ENCODE measurements at places on chromosomes 6 and 20.
A peak's percentile ranks its signal among the peaks of the same experiment; 100 is the strongest.

DNA sequence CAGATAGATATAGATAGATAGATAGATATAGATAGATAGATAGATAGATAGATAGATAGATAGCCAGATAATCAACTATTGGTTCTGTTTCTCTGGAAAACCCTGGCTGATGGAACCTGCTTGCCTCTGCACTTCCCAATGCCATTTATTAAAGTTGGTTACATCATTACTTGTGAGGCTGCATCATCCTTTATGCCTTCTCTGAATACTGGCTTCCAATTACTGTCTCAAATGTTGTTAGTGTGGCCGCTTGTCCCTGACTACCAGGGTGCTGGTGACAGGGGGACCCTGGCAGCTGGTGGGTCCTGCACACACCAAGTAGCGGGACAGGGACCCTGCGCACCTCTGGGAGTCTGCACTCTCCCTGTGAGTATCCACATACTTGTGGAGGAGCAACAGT lies 3.9 kb upstream of the SLPI start:
- DNase-seq, result no peak

DNA sequence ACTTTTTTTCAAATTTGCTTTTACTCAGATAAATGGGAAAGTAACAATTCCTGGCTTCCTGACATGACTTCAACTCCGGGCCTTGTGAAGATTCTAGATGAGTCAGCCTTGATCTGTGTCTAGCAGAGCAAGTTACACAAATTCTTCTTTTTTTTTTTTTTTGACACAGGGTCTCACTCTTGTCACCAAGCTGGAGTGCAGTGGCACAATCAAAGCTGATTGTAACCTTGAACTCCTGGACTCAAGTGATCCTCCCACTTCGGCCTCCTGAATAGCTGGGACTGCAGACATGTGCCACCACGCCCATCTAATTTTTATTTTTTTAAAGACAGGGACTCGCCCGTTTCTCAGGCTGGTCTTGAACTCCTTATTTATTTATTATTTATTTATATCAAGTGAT lies 7.3 kb upstream of the ARHGAP18 start:
- no peak for DNase-seq

DNA sequence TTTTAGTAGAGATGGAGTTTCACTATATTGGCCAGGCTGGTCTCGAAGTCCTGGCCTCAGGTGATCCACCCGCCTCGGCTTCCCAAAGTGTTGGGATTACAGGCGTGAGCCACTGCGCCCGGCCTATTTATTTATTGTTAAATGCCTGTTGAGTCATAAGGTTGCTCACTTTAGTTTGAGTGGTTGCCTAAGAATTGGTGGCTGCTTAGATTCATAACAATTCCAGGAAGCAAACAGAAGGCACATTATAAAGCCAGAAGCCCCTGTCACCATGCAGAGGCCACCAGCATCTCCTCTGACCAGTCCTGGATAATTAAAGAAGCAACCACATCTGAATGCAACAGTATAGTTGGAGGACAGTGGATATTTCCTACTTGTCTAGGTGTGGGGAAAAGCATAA lies 24.0 kb upstream of the ARMH2 start:
- no peak for DNase-seq

DNA sequence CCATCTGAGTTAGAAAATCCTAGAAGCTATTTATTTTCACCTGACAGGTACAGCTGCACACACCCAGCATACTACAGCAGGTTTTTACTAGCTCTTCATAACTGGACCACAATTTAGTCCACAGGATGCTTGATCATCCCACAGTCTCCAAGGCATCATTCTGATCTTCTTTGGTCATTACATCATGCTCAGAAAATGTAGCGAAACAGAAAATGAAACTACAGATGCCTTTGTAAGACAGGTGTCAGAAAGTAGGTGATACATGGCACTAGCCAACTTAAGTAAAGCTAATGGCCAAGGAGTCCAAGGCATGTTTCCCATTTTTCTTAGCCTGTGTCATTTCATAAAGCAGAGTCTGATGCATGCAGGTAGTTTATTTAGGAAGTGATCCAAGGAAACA lies 102.3 kb downstream of the HTR1B start:
- no peak for DNase-seq

- DNase-seq, result peak; percentile 46
Observed at GRCh38 chr6:28953585-28954258, 29.9 kb upstream of the TRIM27 start.

DNA sequence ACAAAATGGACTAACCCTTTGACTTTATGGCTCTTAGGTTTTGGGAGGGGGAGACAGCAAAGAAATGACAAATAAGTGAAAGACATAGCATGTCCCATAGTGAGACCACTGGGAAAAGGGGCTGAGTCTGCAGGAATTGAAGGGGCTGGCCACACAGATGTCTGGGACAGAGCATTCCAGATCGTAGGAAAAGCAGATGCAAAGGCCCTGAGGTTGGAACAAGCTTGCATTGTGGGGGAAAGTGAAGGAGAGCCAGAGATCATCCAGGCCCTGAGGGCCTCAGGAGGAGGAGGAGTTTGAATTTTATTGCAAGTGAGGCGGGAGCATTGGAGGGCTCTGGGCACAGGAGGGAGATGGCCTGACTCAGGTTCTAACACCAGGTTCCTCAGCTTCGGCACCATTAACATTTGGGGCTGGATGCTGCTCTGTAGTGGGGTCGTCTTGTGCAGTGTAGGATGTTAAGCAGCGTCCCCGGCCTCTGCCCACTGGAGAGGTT lies 97.5 kb downstream of the CEBPB start:
- no peak for DNase-seq

DNA sequence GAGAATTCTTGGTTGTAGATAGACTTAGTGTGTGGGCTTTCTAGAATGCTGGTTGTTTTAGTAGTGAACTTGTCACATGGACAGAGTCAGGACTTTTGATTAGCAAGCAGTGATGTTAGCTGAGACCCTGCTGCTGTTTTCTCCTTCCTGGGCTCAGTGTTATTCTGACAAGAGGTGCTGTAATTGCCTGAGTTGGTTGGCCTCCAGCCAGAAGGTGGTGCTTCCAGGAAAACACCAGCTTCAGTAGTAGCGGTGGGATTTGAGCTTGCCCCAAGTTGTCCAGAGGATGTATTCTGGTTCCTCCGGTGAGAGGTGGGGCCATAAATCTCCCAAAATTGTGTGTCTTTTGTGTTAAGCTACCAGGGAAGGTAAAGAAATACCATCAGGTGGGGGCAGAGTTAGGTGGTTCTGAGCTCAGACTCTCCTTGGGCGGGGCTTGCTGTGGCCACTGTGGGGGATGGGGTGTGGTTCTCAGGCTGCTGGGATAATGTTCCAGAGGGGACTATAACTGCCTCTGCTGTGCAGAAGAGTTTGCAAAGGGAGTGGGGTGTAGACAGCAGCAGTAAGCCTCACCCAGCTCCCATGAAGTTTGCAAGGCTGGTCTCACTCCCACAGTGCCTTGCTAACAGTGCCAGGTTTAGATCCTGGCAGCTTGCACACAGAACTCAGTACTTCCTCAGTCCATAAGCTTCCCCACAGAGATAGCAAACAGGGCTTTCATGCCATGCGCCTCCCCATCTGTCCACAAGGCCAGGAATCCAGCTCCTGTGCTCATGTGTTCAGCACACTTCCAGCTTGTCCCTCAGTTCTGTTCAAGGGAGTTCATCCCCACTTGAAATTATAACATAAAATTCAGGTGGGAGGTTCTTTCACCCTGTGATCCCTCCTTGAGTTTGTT lies 278.4 kb upstream of the PTCHD4 start:
- DNase-seq, result no peak

- DNase-seq, result no peak
Observed at GRCh38 chr6:17469006-17469832, 75.8 kb downstream of the CAP2 start.

- no peak for DNase-seq
Observed at GRCh38 chr6:8739454-8739853, 304.1 kb upstream of the SLC35B3 start.

DNA sequence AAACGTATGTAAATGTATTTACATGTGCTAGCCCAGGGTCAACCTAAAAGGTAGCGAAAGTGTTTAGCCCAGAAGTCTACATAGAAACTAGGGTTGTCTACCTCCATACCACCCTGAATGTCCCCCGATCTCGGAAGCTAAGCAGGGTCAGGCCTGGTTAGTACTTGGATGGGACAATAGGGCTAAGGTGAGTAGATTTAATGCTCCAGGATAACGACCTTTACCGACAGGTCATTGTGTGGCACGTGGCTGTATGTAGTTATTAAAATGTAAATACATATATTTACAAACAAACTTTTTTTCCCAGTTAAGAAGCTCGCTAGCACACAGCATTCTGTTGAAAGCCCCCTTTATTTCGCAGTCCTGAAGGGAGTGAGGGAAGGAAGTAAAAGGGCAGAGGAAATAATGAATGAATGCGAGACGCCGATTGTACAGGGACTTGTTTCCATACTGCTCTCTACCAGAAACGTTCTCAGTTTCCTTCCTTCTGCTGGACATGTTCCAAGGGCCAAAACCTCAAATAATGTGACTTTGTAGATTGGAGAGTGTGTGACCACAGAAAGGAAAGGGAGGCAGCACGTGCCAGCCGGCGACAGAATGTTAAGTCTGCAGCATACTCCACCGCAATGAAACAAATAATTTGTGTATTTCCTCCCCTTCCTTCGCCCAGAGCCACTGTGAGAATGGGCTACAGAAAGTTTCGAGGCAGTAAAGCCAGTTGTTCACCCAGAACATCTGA lies 612 bp downstream of the ADAT2 start:
- peak; percentile 19 for DNase-seq

DNA sequence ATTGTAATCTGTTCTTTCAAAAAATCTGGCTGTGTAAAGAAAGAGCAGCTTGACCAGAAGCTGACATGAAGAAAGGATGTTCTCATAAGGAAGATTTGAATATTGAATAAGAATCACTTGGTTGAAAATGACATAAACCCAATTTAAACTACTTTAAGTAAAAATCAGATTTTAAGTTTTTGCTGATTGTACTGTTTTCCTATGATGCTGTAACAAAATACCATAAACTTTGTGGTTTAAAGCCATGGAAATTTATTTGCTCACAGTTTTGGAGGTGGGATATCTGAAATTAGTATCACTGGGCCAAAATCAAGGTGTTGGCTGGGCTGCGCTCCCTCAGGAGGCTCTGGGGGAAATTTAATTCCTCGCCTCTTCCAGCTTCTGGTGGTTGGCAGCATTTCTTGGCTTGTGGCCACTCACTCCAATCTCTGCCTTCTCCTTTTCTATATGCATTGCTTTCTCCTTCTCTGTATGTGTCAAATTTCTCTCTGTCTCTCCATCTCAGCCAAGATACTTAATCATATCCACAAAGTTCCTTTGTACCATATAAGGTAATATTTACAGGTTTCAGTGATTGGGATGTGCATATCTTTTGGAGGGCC lies 141.2 kb upstream of the ZFP64 start:
- DNase-seq, result no peak

DNA sequence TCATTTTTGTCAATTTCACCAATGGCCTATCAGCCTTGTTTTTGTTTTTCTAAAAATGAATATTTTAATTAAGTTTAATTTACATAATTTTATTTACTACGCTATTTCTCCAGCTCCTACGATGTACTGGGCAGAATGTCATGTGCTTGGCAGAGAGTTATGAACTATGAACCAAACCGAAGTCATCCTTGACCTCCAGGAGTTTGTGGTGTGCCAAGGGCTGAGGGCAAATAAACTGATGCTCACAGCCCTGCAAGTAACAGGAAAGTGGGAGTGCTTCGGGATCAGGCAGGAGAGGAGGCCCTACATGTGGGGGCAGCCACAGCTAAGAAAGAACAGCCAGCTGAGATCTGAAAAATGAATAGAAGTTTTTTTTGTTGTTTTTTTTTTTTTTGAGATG lies 38.6 kb downstream of the ZNF217 start:
- DNase-seq, result no peak

GRCh38 chr6:116476002-116476678 lies 15.0 kb downstream of the CALHM6 start:
- DNase-seq, result peak; percentile 66

- DNase-seq, result peak; percentile 39
Observed at GRCh38 chr20:48769069-48769983, 58.5 kb downstream of the PREX1 start.

GRCh38 chr6:125533710-125534397 lies 215.6 kb upstream of the HEY2 start:
- no peak for DNase-seq

GRCh38 chr6:79135973-79136470 lies 58.0 kb upstream of the PHIP start:
- DNase-seq, result no peak

DNA sequence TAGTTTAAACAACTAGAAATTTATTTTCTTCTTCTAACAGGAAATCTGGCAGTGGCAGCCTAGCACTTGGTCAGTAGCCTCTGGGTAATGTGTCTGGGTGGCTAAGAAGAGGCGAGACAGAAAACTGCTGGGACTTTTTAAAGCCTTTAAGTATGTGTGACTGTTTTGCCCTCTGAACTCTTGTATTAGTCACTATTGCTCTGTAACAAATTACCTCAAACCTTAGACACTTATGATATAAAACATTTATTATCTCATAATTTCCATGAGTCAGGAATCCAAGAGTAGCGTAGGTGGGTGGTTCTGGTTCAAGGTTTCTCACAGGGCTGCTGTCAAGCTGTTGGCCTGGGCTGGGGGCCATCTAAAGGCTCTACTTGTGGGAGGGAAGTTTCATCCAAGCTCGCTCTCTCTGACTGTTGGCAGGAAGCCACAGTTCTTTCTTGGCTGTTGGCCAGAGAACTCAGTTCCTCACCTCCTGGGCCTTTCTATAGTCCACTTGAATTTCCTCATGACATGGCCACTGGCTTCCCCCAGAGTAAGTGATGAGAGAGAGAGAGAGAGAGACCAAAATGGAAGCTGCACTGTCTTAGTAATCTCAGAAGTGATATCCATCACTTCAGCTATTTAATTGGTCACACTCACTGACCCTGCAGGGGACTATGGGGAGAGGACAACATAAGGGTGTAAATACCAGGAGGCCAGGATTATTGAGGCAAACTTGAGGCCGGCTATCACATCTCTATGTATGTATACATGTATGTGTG lies 17.4 kb upstream of the TBC1D22B start:
- peak; percentile 68 for DNase-seq

- DNase-seq, result no peak
Observed at GRCh38 chr6:54307439-54307910, 766 bp upstream of the TINAG start.

- DNase-seq, result peak; percentile 60
Observed at GRCh38 chr6:26240157-26241032, 124.6 kb upstream of the BTN3A2 start.

GRCh38 chr6:5506149-5506548 lies 244.8 kb downstream of the FARS2 start:
- DNase-seq, result peak; percentile 33

DNA sequence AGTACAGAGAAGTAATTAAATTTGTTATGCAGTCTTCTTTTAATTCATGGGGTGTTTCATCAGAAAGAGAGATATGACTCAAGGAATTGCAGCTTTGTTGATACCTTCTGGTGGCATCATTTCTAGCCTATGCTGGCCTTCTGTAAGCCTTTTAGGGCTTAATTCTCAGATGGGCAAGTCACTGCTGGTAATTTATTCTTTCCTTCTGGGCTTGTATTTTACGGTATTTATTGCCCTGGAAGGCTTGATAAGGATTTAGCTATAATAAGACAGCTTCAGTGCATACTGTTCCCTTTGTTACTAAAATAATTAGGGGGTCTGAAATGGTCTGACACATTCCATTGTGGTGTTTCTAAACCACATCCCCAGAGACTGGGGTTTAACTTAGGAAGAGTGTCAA lies 57.9 kb upstream of the EMILIN3 start:
- no peak for DNase-seq

GRCh38 chr20:4046311-4046924 lies 31.1 kb upstream of the RNF24 start:
- no peak for DNase-seq

- no peak for DNase-seq
Observed at GRCh38 chr6:38554014-38554413, 85.7 kb downstream of the BTBD9 start.
